Heart right ventricle (tissue), 16 donors: ENCODE measurements at places on chromosomes 12 and 14. TPM values are rescaled to one million over a fixed set of nuclear protein-coding genes. Genes with fewer than 3 reads are reported as not detected.

Gene PLA2G1B
- polyA plus RNA-seq = 0.22 TPM

Gene TRPV4
- polyA plus RNA-seq = 0.07 TPM

Gene OAS1
- polyA plus RNA-seq = 6.5 TPM

Gene CLEC6A
- not detected for polyA plus RNA-seq

Gene ZNF641
- polyA plus RNA-seq = 3.8 TPM

Gene PEX5
- 9.7 TPM for polyA plus RNA-seq

Gene CLEC4A
- 0.51 TPM for polyA plus RNA-seq

Gene P2RX2
- not detected for polyA plus RNA-seq

Gene TMEM121
- 2.6 TPM for polyA plus RNA-seq

Gene OTX2
- not detected for polyA plus RNA-seq

Gene ABCD2
- polyA plus RNA-seq = 0.32 TPM

Gene KRT78
- 0.07 TPM for polyA plus RNA-seq

Gene GSG1
- polyA plus RNA-seq = not detected

Gene RIPK3
- 4.9 TPM for polyA plus RNA-seq

Gene RASAL1
- not detected for polyA plus RNA-seq

Gene RPGRIP1
- polyA plus RNA-seq = 0.73 TPM

Gene IPO8
- 9.6 TPM for polyA plus RNA-seq

Gene IGF1
- 7.1 TPM for polyA plus RNA-seq

Gene SALL2
- polyA plus RNA-seq = 1.1 TPM

Gene SDSL
- 3.3 TPM for polyA plus RNA-seq

Gene CPNE8
- polyA plus RNA-seq = 14.9 TPM

Gene HAL
- polyA plus RNA-seq = 0.07 TPM

Gene CACNA1C
- 68.9 TPM for polyA plus RNA-seq

Gene PTPRB
- polyA plus RNA-seq = 13.6 TPM

Gene SMCO3
- 1.3 TPM for polyA plus RNA-seq

Gene MON2
- polyA plus RNA-seq = 5.0 TPM

Gene CEBPE
- polyA plus RNA-seq = 0.07 TPM

Gene WNK1
- 70.9 TPM for polyA plus RNA-seq

Gene FOXA1
- not detected for polyA plus RNA-seq

Gene PXN
- 41.2 TPM for polyA plus RNA-seq

Gene AGAP2
- polyA plus RNA-seq = 17.3 TPM

Gene PLCZ1
- not detected for polyA plus RNA-seq

Gene FGF6
- not detected for polyA plus RNA-seq

Gene FAR2
- 2.3 TPM for polyA plus RNA-seq

Gene CELA1
- not detected for polyA plus RNA-seq

Gene KRT77
- polyA plus RNA-seq = not detected

Gene GNG2
- 3.6 TPM for polyA plus RNA-seq

Gene GSC
- not detected for polyA plus RNA-seq

Gene RDH16
- polyA plus RNA-seq = 0.12 TPM
